ENCODE measurements at places on chromosomes 13 and 19. TPM values are rescaled to one million over a fixed set of nuclear protein-coding genes. Genes with fewer than 3 reads are reported as not detected.

GRCh38 chr13:113359571-113359970, 4.4 kb downstream of the GRTP1 start:
- no peak for DNase-seq

- no peak for DNase-seq
Measured at GRCh38 chr13:74132152-74132775, 1.9 kb downstream of the KLF12 start.

DNA sequence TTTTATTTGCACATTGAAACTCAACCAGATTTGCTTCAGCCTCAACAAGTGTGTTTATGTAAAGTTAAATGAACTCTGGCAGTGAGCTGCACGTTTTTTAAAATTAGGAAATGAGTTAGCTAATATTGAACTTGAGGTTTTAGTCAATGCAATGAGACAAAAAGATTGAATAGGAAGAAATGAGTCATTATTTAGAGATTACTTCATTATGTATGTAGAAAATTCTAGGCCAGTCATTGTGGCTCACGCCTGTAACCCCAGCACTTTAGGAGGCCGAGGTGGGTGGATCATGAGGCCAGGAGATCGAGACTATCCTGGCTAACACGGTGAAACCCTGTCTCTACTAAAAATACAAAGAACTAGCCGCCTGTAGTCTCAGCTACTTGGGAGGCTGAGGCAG, 22.8 kb upstream of the CD70 start:
- DNase-seq: no peak

DNA sequence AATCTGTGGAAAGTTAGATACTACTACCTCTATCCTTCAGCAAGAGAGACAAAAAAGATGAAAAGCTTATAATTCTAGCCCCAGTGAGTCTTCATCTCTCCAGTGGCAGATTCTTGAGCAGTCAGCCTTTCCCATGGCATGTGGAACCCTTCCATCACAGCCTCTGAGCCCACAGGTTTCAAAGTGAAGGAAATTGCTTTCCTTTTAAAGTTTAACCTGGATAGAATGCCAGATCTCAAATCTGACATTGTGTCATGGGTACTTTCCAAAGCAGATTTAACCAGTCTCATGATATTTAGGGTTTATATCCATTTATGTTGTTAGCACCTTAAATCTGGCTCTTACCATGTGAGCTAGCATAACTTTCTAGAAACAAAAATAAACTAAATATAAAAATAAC, 39.3 kb downstream of the POLR1D start:
- no peak for DNase-seq

DNA sequence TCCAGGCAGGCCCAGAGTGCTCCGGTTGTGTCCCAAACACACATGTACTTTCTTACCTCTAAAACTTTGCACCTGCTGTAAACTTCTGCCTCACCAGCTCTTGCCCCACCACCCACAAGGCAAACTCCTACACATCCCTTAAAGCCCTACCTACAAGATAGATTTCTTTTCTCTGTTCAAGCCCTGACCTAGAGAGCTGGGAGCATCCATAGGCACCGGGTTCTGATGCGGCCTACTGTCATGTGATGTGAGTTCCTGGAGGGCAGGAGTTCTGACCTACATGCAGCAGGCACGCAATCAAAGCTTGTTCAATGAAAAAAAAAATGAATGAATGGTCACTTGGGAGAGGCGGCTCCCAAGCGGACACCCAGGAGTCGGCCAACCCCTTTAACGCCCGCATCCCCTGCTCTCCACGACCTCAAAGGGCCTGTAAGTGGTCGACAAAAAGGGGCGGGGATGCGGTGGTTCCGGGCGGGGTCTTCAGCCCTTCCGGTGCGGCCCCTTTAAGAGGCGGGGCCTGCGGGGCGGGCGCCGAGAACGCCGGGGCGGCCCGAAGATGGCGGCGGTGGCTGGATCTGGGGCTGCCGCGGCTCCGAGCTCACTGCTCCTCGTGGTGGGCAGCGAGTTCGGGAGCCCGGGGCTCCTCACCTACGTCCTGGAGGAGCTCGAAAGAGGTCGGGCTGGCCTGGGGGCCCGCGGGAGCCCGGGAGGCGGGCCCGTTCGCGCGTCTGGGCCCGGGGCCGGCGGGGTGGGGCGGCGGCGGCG, at the start of gene MAP1S:
TSS of gene MAP1S (plus strand) at position 534 of the 765 bp plus-strand sequence. CDS start at position 557, 23 bp downstream.
- peak; percentile 87 for DNase-seq

- DNase-seq: no peak
Measured at GRCh38 chr13:34201050-34201913, 383.3 kb downstream of the RFC3 start.

- DNase-seq: no peak
Measured at GRCh38 chr19:45763691-45764294, 5.3 kb downstream of the SIX5 start.

- DNase-seq: no peak
Measured at GRCh38 chr13:108315991-108316390, 46.5 kb downstream of the TNFSF13B start.

- DNase-seq: peak; percentile 44
Measured at GRCh38 chr13:108326309-108326708, 56.8 kb downstream of the TNFSF13B start.

DNA sequence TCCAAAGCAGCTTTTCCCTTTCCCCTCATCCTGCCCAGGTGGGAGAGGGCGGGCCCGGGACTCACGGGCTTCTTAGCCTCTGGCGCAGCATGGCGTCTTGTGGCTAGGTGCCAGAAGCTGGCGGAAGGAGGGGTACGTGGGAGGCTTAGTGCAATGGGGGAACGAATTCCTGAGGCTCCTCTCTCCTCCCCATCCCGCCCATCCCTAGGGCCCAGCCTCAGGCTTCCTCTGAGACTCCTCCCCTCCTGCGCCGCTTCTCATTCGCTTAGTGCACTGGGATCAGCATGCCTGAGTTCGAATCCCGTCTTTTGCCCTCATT, 297.8 kb downstream of the ZNF536 start:
- DNase-seq: no peak

GRCh38 chr19:29884466-29884865, 57.6 kb upstream of the URI1 start:
- DNase-seq: no peak

- DNase-seq: no peak
Measured at GRCh38 chr13:60150538-60150937, 13.2 kb downstream of the DIAPH3 start.

DNA sequence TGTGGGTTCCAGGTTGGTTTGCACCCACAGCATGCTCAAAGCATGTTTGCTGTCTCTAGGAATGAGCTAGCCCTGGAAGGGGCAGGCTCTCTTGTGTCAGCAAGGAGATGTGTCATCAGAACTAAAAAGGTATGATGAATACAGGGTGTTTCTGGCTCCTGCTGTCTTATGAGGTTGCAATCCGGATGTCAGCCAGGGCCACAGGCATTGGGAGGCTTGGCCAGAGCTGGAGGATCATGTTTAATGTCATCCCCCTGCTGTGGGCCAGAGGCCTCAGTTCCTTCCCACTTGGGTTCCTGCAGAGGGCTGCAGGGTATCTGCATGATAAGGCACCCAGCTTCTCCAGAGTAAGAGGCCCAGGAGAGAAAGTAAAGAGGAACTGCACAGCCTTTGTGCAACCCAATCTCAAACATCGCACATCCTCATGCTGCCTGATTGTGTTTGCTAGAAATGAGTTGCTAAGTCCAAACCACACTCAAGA, 193.6 kb downstream of the COL4A1 start:
- no peak for DNase-seq

GRCh38 chr19:4584670-4585460, 25.4 kb upstream of the SEMA6B start:
- DNase-seq: no peak

DNA sequence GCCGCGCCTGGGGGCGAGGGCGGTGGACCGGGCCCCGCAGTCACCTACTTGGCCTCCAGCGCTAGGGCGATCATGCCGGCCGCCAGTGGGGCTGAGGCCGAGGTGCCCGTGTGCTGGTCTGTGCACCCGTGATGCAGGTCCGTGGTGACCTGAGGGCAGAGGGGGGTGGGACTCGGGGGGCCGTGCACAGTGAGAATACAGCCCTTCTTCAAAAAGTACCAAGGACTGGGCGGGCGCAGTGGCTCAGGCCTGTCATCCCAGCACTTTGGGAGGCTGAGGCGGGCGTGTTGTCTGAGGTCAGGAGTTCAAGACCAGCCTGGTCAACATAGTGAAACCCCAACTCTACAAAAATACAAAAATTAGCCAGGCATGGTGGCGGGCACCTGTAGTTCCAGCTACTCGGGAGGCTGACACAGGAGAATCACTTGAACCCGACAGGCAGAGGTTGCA, 5.0 kb upstream of the C19orf25 start:
- DNase-seq: peak; percentile 45

GRCh38 chr13:50124536-50125303, 109.5 kb downstream of the KCNRG start:
- peak; percentile 98 for DNase-seq

DNA sequence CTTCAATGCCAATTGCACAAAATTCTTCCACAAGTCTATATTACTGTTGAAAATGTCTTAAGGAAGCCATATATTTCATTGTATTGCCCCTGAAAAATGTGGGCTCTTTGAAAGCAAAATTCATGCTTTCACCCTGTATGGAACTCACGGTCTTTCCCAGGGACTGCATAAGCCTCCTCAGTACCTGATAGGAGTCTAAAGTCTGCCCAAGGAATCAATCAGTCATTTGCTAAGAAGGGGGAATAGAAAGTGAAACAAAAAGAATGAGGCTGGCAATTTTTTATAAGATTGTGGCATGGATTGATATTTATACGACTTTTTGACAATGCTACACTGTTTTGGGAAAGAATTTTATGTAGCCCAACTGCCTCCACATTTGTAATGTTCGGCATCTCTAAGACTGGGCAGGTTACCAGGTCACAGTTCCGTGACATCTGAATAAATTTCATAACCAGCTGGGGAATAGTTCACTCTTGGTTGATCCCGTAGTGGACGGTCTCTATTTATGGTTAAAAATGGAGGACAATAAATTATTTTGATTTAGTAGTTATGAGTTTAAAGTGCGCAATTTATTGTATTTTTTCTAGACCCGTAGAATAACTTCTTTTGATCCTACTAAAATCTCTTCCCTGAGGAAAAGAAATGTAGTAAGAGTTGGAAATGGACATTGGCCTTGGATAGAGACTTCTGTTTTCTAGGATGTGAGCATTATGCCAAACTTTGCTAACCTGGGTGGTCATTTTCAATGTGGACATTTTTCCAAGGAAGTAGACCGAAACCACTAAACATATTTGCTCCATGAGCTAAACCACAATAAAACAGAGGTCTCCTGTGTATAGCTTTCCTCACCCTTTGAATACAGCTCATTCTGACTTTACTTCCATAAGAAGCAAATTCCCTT, 1585.4 kb downstream of the EFNB2 start:
- no peak for DNase-seq

DNA sequence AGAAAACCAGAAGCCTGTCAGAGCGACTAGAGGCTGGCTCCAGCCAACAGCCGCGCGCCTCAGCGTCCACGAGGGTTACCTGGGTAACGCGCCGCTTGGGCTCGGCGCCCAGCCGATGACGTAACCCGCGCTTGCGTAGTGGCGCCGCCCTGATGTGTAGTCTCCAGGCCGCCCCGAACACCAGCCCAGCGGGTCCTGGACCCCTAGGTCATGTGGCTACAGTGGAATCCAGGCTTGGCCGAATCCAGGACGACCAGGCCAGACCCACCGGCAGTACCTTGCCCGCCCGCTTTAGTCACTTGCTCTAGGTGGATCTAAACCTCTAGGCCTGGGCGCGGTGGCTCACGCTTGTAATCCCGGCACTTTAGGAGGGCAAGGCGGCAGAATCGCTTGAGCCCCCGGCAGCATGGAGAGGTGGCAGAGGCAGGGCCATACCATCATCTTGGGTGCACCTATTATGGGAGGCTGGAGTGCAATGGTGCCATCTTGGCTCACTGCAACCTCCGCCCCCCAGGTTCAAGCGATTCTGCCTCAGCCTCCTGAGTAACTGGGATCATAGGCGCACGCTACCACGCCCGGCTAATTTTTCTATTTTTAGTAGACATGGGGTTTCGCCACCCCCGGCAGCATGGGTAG, 7.2 kb upstream of the ZNF606 start:
- peak; percentile 91 for DNase-seq

DNA sequence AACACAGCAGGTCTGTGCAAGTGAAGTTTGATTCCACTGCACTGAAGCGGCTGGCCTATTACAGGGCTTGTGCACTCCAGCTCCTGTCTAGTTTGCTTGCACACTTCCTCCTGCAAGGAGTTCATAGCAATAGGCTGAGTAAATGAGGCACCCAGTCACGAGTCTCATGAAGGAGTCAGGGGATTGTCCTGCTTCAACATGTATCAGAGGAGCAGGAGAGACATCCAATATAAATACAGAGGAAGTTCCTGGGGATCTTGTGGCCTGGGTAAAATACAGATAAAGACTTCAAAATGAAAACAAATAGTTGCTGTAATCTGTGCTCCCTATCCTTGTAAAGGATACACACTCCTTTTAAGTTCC, 259.9 kb downstream of the SLITRK1 start:
- DNase-seq: no peak

DNA sequence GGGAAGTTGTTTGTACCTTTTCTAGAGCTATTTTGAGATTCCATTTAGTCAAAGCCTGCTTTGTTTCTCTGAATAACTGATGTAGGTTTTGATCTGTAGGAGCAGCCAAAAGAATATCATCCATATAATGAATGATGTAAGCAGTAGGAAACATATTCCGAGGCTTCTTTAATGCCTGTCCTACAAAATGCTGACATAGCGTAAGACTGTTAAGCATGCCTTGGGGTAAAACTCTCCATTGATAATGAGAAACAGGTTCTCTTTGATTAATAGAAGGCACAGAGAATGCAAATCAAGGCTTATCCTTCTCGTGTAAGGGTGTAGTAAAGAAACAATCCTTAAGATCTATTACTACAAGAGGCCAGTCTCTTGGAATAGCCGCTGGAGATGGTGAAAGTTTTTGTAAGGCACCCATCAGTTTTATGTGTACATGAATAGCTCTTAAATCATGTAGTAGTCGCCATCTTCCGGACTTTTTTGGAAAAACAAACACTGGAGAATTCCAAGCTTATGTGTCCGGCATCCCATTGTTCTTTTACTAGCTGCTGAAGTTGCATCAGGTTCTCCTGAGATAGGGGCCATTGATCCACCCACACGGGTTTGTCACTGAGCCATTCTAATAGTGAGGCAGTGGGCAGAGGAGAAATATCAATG, 13.5 kb downstream of the FPR3 start:
- DNase-seq: no peak

GRCh38 chr19:1239796-1240737, 1.5 kb upstream of the ATP5F1D start:
- peak; percentile 95 for DNase-seq

PROZ gene
- not detected for total RNA-seq

ANGPTL8 gene
- total RNA-seq: 0.87 TPM

NLRP9 gene
- not detected for total RNA-seq

MUC16 gene
- 0.05 TPM for total RNA-seq

LACC1 gene
- 4.9 TPM for total RNA-seq

DENND1C gene
- total RNA-seq: 0.92 TPM

SLC25A42 gene
- 30.9 TPM for total RNA-seq

GJB2 gene
- 0.46 TPM for total RNA-seq

BEST2 gene
- not detected for total RNA-seq

PSG3 gene
- not detected for total RNA-seq

FCAR gene
- total RNA-seq: 0.27 TPM
